ENCODE measurements at places on chromosomes 1 and 21.

DNA sequence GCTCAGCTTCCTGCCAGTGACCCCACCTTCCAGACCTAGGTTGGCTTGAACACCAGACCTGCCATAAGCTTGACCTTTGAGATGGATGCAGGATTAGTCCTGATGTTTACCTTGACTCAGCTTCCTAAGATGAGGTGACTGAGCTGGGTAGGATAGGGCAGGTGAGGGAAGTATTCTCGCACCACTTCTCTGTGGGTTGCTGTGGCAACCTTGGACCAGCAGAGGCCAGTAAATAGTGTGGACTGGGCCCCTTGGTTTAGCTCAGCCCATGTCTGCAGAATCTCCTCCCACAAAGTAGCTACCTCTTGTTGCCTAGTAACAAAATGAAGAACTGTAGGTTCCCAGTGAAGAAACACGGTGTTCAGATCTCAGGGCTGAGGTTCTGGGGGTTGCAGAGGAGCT, 8.4 kb downstream of the RPS6KA1 start:
- no peaks in the 10 kb centered on the region for H3K4me1 ChIP-seq
- DNase-seq = peak; percentile 28
- no peaks in the 10 kb centered on the region for H3K27me3 ChIP-seq
- no peaks in the 10 kb centered on the region for H3K36me3 ChIP-seq
- no peak overlapping the region for H3K27ac ChIP-seq

GRCh38 chr1:177128665-177129281, 35.7 kb downstream of the ASTN1 start:
- H3K27ac ChIP-seq = no peak overlapping the region
- no peak overlapping the region for H3K4me3 ChIP-seq
- H3K36me3 ChIP-seq = no peaks in the 10 kb centered on the region
- no peaks in the 10 kb centered on the region for H3K4me1 ChIP-seq

- H3K4me1 ChIP-seq = no peaks in the 10 kb centered on the region
- no peak overlapping the region for H3K27ac ChIP-seq
Observed at GRCh38 chr1:116465845-116466685, 93.0 kb downstream of the ATP1A1 start.

DNA sequence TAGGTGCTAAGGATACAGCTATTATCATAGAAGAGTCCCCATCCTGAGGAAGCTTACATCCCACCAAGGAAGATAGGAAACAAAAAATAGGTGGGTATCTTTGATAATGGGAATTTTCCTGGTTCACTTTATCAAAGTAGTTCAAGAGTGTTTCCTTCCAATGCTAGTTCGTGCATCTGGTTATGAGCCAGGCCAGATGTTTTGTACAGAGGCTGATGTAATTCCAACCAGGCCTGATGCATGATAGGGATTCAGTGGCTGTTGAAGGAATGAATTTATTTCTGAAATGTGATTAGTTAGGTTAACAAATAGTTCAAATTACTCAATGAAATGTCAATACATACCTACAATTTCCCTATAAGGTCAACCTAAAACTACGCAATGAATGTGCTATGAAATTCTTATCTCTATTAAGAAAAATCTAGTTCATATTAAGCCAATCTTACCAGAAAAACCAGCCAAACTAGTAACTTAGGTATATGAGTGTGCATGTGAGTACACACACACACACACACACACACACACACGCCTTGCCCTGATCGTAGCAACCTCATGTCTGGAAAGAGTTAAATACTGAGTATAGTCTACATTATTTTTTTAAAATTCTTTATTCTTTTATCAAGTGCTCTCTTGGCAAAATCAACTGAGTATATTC, 9.5 kb upstream of the ZBTB18 start:
- H3K27ac ChIP-seq = no peak overlapping the region
- DNase-seq = no peak
- no peaks in the 10 kb centered on the region for H3K4me1 ChIP-seq
- H3K36me3 ChIP-seq = no peaks in the 10 kb centered on the region
- H3K27me3 ChIP-seq = peaks cover 3% of the 10 kb centered on the region

- DNase-seq = no peak
- H3K4me3 ChIP-seq = no peak overlapping the region
- H3K4me1 ChIP-seq = no peaks in the 10 kb centered on the region
- no peaks in the 10 kb centered on the region for H3K27me3 ChIP-seq
Observed at GRCh38 chr1:17004466-17005364, 7.0 kb downstream of the ATP13A2 start.

DNA sequence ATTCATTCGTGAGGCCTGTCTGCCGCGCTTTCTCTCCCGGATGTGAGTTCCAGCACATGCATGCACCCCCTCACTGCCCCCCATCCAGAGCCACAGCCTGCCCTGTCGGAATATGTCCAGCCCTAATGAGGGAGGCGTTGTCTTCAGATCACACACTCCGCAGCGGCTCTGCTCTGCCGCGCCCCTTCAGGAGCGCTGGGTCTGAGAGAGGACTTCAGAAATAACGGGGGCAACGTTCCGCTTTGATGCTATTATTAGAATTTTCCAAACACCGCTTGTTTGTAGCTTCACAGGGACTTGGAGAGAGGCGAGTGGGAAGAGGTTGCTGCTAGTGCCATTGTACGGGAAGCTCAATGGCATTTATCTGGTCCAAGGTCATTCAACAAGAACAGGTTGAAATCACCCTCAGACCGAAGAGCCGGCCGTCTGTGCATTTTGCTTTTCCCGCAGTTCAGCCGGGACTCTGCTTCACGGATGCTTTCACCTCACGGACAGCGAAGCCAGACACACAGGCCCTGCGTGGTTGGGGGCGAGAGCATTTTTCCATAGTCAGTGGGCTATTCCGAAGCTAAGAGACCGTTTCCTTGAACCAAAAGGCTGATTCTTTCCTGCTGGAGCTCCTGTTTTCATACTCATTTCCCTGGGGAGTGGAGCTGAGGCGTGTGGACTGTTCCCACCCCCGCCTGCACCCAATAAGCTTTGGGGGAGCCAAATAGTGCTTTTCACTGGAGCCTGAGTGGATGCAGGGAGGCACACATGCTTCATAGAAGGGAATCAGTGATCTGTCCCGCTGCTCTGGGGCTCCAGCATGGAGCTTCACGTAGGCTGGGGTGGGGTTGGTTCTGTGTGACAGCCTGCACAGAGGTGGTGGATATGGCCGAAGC, 69.7 kb downstream of the GALNT2 start:
- no peaks in the 10 kb centered on the region for H3K36me3 ChIP-seq
- no peak for DNase-seq
- H3K27me3 ChIP-seq = no peaks in the 10 kb centered on the region
- peak overlapping the region; percentile 18 for H3K27ac ChIP-seq

DNA sequence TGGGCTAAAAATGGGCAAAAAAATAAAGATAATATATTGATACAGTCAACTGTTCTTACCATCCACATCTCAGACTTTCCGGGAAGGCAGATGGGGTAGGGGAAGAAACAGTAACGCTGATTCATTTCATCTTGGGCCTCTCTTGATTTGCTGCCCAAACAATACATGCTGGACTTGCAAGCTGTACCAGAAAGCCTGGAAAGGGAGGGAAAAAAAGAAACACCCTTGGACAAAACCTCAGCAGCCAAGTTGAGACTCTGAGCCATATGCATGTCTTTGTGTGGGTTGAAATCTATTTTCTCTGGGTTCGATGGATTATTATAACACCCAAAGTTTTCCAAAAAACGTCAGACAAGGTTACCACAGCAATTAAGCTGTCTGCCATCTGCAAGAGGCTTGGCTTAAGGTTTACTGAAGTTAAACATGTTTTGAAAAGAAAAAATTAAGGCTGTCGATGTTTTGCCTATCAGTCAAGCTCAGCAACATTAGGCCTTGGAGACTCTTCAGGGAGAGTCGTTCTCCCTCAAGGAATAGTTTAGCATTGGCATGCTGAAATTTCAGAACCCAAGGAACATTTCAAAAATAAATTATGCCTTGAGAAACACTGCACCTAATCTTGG, 71.2 kb downstream of the PSMG1 start:
- H3K27me3 ChIP-seq = no peaks in the 10 kb centered on the region
- H3K27ac ChIP-seq = no peak overlapping the region
- H3K4me3 ChIP-seq = no peak overlapping the region

DNA sequence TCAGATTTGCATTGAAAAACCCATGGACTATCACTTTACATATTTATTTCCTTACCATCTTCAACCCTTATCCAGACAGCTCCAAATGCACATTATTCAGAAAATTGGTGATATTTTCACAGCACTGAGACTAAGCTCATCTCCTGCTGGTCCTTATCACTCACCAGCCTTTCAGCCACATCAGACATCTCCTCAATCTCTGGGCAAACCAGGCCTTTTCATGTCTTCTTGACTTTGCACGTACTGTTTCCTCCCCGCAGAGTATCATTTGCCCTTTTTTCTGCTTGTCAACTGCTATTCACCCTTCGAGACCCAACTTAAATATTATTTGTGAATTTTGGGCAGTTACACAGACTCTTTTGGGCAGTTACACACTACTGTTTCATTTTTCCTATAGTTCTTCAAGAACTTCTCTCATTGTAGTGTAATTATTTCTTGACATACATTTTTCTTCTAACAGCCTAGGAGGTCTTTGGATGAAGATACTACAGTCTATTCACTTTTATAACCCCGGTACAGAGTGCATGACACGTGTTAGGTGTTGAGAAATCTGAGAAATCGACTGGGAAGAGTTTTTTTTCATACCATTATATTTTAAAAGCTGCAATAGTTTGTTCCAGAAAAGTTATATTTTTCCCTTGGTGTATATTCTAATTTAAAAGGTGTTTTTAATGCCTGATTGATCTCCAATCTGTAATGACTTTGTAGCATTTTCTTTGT, 98.0 kb downstream of the FGGY start:
- no peak for DNase-seq
- peaks cover 3% of the 10 kb centered on the region for H3K4me1 ChIP-seq
- H3K27me3 ChIP-seq = no peaks in the 10 kb centered on the region
- H3K27ac ChIP-seq = no peak overlapping the region
- H3K4me3 ChIP-seq = no peak overlapping the region

DNA sequence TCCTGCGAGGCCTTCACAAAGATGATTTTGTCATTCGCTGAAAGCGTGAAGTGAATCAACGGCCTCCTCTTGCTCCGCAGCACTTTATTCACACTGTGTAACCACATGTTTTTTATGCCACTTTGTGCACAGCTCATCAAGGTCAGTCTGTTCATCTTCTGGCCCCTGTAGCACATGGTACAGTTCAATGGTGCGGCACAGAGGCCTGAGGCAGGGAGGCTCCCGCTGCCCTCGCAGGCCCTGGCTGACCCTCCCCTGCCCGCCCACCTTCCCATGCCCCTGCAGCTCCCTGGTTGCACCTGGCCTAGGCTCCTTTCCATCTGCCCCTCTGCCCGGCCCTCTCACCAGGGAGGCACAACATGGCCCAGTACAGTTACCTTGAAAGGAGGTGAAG, 87.5 kb downstream of the CD247 start:
- no peaks in the 10 kb centered on the region for H3K36me3 ChIP-seq
- no peaks in the 10 kb centered on the region for H3K4me1 ChIP-seq
- no peak for DNase-seq

GRCh38 chr1:156281693-156282478, 739 bp downstream of the SMG5 start:
- H3K27ac ChIP-seq = peak overlapping the region; percentile 68
- peak overlapping the region; percentile 58 for H3K4me3 ChIP-seq
- no peaks in the 10 kb centered on the region for H3K27me3 ChIP-seq
- no peak for DNase-seq

- H3K36me3 ChIP-seq = no peaks in the 10 kb centered on the region
- H3K27me3 ChIP-seq = no peaks in the 10 kb centered on the region
- H3K27ac ChIP-seq = no peak overlapping the region
- H3K4me1 ChIP-seq = no peaks in the 10 kb centered on the region
- H3K4me3 ChIP-seq = no peak overlapping the region
Observed at GRCh38 chr1:113444857-113445256, 54.5 kb downstream of the MAGI3 start.

- no peak overlapping the region for H3K4me3 ChIP-seq
- no peaks in the 10 kb centered on the region for H3K4me1 ChIP-seq
- no peaks in the 10 kb centered on the region for H3K27me3 ChIP-seq
- H3K27ac ChIP-seq = no peak overlapping the region
- DNase-seq = no peak
Observed at GRCh38 chr1:157269656-157270375, 131.6 kb upstream of the ETV3 start.

GRCh38 chr1:118986555-118987467, 1.3 kb downstream of the TBX15 start:
- H3K27me3 ChIP-seq = peaks cover 87% of the 10 kb centered on the region
- no peak overlapping the region for H3K27ac ChIP-seq
- no peak overlapping the region for H3K4me3 ChIP-seq
- DNase-seq = no peak
- H3K36me3 ChIP-seq = no peaks in the 10 kb centered on the region

DNA sequence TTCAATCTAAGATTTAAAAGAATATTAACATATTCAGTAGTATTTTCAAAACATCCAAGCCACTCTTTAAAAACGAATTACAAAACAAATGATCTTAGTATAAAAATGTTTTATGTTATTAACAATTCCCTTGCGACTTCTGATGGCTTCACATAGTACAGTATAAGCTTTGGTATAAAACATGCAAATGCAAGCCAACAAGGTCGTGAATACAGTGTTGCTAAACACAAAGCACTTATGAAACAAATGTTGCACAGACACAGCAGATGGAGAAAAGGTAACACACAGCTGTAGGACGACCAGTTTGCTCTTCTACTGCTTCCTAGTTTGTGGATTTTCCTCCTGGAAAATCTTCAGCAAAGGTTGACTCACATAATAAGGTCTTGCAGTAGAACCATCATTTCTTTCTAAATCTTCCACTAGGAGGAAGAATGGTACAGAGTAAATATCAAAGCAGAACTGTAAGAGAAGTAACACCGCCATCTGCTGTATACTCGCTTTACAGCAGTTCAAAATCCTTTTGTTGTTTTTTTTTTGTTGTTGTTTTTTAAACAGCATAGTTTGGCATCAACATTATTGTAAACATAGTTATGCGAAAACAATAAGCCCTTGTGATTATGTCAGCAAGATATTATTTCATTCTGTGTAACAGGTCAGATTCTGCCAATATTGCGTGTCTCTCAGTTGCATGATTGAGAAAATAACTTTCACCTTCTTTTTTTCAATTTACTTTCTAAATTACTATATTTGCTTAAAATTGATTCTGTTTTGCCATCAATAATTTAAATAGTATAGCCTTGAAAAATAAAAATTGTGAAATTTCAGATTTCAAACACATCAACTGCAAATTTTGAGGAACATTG, 69.5 kb downstream of the LHX8 start:
- H3K27me3 ChIP-seq = no peaks in the 10 kb centered on the region
- no peaks in the 10 kb centered on the region for H3K4me1 ChIP-seq
- H3K27ac ChIP-seq = no peak overlapping the region
- H3K36me3 ChIP-seq = no peaks in the 10 kb centered on the region
- H3K4me3 ChIP-seq = no peak overlapping the region

GRCh38 chr1:192824511-192824910, 15.7 kb downstream of the RGS2 start:
- no peaks in the 10 kb centered on the region for H3K36me3 ChIP-seq
- H3K4me1 ChIP-seq = no peaks in the 10 kb centered on the region
- H3K4me3 ChIP-seq = no peak overlapping the region
- peak; percentile 32 for DNase-seq
